ENCODE measurements at places on chromosomes 1 and 21.

DNA sequence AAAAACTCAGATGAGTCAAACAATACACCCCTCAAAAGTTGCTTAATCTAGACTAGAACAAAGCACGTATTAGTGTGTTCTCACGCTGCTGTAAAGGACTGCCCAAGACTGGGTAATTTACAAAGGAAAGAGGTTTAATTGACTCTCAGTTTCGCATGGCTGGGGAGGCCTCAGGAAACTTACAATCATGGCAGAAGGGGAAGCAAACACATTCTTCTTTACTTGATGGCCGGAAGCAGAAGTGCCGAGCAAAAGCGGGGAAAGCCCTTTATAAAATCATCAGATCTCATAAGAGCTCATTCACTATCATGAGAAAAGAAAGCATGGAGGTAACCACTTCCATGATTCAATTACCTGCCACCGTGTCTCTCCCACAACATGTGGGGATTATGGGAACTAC, 10.1 kb downstream of the JAM2 start:
- no peak for DNase-seq

DNA sequence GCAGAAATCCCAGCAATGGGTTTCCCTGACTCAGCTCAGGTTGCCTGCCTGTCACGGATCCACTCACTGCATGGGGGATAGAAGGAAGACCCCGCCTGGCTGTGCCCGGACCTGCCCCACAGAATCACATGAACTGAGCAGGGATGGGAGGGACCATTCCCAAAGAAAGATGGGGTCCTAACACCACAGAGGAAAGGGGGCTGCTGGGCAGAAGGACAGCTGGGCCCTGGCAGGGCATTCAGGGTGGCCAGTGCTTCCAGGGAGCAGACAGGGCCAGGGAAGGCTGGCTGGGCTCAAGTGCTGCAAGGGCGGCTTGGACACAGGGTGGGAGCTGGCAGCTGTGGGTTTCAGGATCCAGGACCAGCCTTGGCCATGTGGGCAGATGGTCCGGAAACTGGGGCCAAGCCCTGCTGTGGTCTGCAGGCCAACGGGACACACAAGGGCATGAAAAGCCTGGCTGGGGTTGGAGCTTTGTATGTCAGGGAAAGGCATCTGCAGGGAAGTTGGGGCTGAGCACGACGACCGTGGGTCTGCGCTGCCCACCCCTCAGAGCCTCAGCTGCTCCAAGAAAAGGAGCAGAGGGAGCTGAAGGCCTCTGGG, 723.9 kb downstream of the PTPRU start:
- no peak for DNase-seq

- no peak for DNase-seq
Measured at GRCh38 chr21:34553151-34553952, 41.3 kb upstream of the KCNE1 start.

DNA sequence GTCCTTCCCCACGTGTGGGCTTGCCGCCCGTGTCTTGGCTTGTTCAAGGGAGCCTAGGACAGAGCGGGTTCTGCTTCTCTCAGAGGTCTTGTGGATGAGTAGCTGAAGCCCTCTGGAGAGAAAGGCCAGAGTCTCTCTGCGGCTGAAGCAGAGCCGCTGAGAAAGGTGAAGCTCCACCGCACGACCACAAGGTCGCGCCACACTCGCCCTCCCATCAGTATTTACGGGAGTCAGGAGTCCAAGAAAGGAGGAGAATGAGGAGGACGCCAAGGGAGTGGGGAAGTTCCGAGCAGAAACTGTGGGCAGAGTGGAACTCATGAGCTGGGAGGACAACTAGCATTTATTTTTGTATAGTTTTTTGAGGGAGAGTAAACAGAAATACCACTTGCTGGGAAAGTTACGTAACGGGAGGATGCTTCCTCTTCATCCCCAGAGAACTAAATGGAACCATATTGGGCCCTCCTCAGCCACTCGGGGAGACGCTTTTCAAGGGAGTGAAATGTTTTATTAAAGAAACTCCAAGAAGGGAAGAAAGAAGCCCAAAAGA, 51.6 kb upstream of the HAO2 start:
- no peak for DNase-seq

- peak; percentile 34 for DNase-seq
Measured at GRCh38 chr1:107342316-107342715, 201.5 kb downstream of the NTNG1 start.

GRCh38 chr1:30312226-30312625, 411.2 kb downstream of the MATN1 start:
- DNase-seq, result no peak

GRCh38 chr21:42151148-42151947, 67.6 kb upstream of the ABCG1 start:
- DNase-seq, result no peak

DNA sequence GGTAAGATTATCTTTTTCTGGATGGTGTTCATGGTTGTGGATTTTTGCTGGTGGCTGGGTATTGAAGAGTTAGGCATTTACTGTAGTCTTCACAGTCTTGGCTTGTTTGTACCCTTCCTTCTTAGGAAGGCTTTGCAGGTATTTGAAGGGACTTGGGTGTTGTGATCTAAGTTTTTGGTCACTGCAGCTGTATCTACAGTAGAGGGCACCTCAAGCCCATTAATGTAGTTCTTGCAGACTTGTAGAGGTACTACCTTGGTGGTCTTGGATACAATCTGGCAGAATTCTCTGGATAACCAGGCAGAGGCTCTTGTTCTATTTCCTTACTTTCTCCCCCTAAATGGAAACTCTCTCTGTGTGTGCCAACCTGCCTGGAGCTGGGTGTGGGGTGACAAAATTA, 155.8 kb upstream of the BRINP3 start:
- DNase-seq, result no peak

DNA sequence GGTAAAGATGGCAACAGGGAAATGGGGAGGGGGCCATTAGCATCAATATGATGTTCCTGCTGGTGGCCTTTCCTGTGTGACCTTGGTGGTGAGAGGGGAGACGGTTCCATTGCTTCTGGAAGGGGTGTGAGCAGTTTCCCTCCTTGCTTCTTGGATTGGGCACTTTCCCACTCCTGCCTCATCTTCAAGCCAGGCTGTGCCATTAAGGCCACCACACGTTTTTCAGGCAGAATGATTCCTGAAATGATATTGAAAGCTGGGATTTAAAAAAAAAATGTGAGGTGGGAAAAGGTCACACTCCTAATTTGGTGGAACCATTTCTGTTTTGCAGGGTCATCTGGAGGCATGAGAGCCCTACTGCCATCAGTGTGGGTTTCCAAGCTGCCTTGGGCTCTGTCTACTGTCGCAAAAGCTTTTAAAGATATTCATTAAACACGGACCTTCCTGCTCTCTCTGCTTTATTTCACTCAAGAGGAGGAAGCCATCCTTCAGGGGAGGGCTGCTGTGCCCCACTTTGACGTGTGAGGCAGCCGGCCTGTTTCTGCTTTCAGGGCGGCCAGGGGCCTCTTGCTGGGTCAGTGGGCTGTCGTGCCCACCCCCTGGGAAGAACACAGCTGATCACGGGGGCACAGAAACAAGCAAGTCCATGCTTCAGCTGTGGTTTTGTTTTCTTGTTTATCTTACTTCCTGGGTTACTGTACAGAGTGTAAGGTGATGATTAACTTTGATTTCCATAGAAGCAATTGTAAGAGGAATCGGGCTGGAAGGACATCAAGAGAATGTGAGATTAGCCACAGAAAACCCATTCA, 8.0 kb downstream of the RIIAD1 start:
- DNase-seq, result no peak

DNA sequence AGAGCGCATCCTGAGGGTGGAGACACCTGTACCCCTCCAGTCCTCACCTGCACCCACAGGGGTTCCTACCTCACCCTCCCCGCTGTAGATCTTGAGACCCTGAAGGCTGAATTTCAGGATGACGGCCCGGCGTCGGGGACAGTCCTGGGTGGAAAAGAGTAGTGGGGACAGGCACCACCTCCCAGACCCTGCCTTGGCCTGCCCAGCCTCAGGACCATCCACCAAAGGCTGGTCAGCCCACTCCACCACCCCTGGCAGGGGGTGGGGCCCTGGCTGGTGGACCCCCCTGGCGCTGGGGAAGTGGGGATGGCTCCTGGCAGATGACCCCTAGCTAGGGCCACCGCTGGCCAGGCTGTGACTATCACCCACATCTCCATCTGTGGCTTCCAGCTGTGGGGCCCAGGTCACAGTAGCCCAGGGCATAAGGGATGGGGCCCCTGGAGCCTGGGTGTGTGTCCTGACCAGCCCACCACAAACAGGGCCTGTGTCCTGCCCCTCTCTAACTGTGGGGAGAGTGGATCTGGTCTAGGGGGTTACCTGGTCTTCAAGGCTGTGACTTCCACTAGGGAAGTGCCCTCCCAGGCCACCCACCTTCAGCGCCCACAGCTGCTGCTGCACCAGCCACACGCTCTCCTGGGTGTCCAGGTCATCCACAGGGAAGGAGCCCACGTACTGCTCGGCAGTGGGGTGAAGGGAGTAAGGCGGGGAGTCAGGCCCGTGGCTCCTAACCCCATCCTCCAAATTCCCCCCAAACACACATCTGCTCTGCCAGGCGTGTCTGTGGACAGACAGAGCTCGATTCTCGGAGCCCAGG, 5.4 kb downstream of the SH2D5 start:
- no peak for DNase-seq

DNA sequence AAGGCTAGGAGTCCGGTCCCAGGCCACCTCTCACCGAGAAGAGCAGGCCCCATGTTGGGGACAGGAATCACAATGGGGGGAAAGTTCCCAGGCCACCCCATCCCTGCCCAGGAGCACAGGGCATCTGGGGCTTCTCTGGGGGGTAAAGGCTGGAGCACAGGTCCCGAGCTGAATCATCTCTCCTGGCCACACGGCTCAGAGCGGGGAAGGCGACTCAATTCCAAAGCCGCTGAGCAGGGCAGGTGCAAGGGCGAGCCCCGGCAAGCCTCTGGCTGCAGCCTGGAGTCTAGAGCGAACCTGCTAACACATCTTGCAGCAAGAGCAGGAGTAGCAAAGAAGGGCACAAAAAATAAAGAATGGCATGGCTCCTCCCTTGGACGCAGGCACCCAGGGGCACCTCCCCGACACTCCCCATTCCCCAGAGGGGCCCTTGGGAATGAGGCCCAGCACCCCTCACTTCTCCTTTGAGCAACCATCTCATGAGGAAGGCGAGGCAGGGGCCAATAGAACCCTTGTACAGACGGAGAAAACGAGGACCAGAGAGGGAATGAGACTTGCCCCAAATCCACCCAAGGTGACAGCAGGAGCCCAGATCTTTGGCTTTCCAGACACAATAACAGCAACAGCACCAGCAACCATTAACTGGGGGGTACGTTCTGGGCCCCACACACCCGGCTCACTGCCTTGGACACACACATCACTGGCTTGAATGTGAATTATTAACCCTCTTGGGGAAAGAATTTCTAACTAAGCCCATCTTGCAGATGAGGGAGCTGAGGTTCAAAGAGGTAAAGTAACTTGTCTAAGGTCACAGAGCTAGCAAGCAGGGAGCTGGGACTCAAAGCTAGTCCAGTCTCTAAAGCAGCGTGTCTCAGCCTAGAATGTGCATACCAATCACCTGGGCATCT, 20.7 kb upstream of the ALDH4A1 start:
- DNase-seq, result no peak

GRCh38 chr21:46116189-46116775, 18.4 kb downstream of the COL6A2 start:
- DNase-seq, result no peak

- no peak for DNase-seq
Measured at GRCh38 chr1:152654110-152654509, 9.1 kb upstream of the LCE2D start.

Data from SK-N-MC (cell line).